ENCODE measurements at places on chromosomes 2 and 18.
A peak's percentile ranks its signal among the peaks of the same experiment; 100 is the strongest.

GRCh38 chr2:18299423-18300212 is 260.8 kb downstream of the RDH14 start:
- DNase-seq = no peak

DNA sequence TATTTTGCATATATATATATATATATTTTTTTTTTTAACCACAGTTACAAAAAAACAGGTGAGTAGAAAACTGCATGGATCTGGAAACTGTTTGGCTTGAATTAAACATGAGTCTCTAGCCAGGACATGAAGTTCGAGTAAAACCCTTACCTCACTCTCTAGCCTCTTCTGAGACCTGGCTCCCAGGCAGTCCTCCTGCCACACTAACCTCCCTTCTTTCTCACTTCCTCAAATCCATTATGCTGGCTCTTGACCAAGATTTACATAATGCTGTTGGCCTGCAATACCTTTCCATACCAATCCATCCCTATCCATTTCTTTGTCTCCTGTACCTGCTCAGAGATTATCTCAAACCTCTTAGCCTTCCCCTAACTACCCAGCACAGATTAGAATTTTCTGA is 34.0 kb downstream of the PIGN start:
- DNase-seq = peak; percentile 5

GRCh38 chr18:53795061-53795460 is 429.4 kb downstream of the MBD2 start:
- no peak for DNase-seq

DNA sequence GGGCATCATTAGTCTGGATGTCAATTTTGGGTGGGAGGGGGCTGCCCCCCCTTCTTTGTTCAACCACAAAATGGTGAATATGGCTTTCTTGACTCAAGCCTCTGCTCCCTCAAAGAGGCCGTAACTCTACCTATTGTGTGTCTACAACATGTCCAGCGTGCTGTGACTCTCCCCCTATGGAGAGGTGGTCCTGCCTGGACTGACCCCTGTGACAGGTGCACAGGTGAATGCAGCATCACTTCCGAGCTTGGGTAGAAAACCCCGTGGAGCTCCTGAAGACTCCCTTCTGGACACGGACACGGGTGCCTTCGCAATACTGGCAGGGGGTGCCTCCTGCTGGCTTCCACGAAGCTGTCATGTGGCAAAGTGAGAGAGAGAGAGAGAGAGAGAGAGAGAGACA is 397.8 kb downstream of the GALR1 start:
- DNase-seq = no peak

DNA sequence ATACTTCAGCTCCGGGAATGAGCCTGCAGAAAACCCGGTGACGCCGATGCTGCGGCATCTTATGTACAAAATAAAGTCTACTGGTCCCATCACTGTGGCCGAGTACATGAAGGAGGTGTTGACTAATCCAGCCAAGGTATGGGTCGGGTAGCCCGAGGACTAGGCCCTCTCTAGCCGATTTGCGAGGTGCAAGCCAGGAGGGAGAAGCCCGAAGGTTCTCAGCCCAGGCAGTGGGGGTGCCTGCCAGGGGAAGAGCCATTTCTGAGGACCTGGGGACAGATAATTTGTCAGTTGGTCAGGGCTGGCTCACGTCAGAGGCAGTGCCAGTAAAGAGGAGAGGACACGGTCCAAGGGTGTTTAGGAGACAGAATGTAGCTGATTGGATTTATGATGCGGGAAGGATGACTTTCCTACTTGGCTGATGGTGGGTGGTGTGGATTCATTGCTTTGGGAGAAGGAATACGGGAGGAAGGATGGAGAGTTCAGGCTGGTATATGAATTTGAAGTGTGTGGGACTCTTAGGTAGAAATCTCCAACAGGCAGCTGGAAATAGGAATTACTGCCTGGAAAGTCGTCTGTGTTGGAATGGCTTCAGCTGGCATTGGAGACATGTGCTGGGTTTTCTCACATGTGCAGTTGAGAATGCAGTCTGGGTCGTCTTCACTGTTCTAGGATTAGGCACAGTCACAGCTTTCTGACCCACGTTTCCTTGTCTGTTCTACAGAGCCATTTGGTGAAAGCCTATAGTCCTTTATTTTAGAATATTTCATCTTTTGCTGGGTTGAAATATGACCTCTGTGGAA is 874 bp downstream of the NDUFAF7 start:
- no peak for DNase-seq
